ENCODE measurements at places on chromosomes 11 and 22.
A peak's percentile ranks its signal among the peaks of the same experiment; 100 is the strongest.

GRCh38 chr11:116774661-116775060, 1.9 kb upstream of the BUD13 start:
- no peak for DNase-seq

DNA sequence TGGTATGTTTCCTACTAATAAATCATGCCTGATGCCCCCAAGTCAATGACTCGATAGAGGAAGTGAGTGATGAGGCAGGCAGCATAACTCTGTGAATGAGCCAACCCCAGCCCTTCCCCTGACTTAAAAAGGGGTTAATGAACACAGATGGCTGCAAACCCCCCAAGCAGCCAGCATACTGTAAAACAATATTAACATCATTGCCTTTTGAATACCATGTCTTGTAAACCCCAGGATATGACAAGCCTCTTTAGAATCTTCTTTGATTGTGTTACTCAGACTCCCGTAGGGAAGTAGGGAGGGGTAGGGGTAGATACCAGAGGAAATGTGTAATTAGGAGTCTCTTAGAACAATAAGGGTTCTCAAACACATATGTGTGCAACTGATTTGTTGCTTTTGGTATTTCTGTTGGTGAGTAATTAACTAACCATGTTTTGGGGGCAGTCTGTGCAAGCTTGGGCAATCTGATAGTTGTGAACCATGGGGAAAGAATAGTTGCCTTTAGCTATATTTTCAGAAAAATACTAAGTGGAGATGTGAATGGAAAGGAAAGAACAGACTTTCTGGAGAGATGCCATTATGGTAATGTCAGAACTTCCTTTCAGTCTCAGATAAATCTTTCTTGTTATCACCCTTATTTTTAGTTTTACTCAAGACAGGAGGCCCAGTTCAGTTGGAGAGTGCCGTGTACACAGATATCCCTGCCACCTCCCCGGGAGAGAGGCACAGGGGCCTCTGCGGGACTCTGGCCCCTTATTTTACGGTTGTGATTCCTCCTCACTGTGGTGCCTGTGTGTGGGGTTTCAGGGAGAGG, 701.8 kb downstream of the NTM start:
- DNase-seq = peak; percentile 51

GRCh38 chr11:118152552-118153471, at the start of gene SCN4B:
Gene SCN4B (minus strand): TSS chr11:118152823. CDS start chr11:118152673, 150 bp downstream.
- no peak for DNase-seq

DNA sequence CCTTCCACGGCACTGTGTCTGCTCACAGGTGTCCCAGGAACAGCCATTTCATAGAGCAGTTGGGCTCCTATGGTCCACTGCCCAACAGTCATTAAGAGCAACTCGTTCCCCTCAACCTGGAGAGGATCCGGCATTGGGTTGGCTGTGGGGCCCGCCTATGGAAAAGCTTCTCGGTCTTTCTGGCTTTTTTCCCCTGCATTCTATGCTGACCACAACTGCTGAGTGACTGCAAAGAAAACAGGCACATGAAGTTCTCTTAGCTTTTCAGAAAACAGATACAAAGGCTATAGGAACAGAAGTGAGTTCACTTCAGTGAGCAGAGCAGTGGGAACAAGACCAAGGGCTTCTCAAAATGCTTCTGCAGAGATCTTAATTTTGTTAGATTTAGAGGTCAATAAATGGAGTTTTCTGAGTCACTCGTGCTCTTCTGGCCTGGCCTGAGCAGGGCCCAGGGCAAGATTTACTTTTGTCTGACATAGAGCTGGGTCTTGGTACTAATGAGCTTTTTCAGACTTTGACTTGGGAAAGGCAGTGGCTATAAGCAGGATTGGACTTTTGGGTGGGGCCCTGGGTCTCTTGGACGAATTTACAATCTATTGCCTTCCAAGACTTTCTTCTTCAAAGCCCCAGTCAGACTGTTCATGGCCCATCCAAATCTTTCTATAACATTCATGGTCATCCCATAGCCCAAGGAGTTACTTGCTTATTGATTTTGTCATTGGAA, 13.6 kb upstream of the APOL5 start:
- no peak for DNase-seq

DNA sequence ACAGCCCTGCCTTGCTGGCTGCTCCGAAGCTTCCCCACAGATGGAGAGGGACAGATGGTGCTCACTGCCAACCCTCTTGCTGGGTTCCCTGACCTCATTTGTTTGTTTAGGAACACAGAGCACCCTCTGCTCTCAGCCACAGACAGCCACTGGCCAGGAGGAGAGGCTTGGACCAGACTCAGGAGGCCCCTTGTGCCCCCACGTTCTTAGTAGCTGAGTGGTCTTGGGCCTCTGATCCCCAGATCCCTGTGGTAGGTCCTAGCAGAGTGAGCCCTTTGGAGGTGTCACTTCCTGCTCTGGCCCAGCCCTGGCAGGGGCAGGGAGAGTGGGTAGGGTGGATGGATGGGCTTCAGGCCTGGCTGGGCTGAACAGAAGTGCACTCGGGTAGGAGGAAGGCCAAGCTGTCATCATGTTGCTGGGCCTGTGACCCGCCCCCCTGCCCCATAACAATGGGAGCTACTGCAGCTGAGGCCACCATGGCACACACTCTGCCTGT, 84.0 kb downstream of the DHCR7 start:
- DNase-seq = no peak

GRCh38 chr11:4154503-4154902, 59.9 kb downstream of the RRM1 start:
- DNase-seq = no peak

GRCh38 chr11:95067039-95067840, 521 bp downstream of the SRSF8 start:
- DNase-seq = peak; percentile 33

- no peak for DNase-seq
These were observed 62.0 kb downstream of the PHF21B start for GRCh38 chr22:44947846-44948245.

DNA sequence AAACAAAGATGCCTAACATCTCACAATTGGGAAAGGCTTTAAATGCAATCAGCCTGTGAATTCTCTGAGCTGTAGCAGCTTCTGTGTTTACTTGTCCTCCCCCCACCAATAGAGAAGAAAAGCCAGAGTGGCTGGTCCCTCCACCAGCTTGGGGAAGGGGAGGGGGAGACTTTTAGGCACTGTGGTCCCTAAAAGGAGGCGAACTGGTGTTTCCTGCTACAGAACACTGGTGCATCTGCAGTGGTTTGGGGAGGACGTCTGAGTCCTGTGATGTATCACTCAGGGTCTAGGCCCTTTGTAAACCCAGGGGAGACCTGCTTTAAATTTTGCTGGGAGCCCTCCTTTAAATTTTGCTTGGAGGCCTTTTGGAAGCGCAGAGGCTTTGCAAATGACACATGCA, 16.9 kb downstream of the TNRC6B start:
- no peak for DNase-seq

DNA sequence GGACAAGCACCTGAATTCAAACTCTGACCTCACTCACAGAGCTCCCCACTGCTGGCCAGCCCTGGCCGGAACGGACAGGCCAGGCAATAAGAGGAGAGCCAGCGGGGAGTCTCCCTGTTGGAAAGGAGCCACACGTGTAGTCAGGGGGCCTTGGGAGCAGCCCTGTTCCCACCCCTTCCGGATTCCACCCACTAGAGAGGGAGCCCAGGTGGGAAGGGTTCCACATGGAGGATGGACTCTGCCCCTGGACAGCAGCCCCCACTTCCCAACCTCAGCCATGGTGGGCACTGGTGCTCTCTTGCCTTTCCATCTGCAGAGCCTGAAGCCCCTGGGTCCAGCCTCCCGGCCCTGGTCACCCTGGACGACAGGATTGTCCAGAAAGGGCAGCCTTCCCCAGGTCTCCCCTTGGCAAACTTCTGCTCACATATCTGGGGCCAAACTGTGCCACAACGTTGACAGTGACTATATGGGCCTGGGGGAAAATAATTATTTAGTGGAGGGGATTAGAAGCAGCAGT, 7.5 kb upstream of the APOBEC3A start:
- DNase-seq = no peak

- DNase-seq = no peak
These were observed 20.2 kb upstream of the RGL4 start for GRCh38 chr22:23670378-23671295.

DNA sequence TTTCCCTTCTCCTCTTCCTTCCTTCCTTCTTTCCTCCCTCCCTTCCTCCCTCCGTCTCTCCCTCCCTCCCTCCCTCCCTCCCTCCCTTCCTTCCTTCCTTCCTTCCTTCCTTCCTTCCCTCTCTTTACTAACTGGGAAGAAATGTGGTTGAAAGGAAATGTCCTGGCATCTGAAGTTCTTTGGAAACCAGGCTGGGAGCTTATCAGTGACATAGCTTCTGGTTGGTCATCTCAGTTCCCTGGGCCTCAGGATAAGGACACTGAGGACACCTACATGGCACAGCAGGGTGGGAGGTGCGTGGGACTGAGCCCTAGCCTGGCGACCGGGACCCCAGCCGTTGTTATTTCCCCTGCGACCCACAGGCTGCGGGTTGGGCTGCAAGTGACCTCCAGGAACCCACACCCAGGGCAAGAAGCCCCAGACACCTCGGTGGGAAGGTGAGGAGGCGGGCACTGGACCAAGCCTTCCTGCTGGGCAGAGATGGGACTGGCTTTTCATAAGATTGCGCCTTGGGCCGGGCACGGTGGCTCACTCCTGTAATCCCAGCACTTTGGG, 1486.5 kb downstream of the TBC1D22A start:
- DNase-seq = no peak

GRCh38 chr11:120547811-120548681, 36.5 kb downstream of the GRIK4 start:
- peak; percentile 69 for DNase-seq

GRCh38 chr22:29003975-29004646, 57.5 kb downstream of the C22orf31 start:
- DNase-seq = no peak

DNA sequence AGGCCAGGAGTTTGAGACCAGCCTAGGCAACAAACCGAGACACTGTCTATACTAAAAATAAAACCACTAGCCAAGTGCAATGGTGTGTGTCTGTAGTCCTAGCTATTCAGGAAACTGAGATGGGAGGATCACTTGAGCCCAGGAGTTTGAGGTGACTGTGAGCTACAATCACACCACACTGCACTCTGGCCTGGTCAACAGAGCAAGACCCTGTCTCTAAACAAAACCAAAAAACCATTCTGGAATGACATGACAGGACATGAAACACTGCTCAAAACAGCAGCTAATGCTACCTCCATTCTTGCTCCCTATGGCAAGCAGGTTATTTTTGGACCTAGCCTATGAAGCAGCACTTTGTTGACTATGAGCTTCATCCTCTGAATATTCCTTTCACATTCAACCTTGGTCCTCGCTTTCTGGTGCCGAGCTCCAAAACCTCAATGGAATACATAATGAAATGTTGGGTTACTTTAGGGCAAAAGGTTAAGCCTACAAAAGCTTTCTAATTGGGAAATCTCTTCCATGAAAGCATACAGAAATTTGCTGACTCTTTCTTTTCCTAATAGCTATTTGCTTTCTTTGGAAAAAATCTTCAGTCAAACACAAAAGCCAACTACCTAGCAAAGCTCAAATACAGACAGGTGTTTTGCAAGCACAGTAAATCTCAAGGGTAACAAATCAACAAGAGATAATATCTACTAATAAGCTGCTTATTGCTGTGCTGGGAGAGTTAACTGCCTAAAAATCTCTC, 21.1 kb downstream of the SIK3 start:
- DNase-seq = no peak

- DNase-seq = no peak
These were observed 898.2 kb upstream of the RAG2 start for GRCh38 chr11:37496201-37496600.

- no peak for DNase-seq
These were observed 97.3 kb downstream of the PDHX start for GRCh38 chr11:35013514-35014233.

GRCh38 chr11:31617246-31617645, 107.7 kb downstream of the ELP4 start:
- DNase-seq = no peak

DNA sequence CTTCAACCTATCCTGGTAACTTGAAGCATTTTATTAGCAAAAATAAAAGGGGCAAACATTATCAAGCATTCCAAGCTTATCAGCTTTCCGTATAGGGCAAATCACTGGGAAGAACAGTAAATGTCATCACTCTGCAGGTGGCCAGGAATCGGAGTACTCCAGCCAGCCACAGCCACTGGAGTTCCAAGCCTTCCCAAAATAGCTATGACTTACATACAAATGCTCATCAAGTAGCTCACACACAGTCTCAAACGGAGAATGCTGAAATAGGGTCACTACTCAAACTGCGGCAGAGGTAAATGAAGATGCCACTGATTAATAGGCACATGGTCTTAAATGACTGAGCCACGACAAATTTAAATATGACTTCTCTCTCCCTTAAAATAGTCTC, 2.1 kb downstream of the USP28 start:
- DNase-seq = no peak

DNA sequence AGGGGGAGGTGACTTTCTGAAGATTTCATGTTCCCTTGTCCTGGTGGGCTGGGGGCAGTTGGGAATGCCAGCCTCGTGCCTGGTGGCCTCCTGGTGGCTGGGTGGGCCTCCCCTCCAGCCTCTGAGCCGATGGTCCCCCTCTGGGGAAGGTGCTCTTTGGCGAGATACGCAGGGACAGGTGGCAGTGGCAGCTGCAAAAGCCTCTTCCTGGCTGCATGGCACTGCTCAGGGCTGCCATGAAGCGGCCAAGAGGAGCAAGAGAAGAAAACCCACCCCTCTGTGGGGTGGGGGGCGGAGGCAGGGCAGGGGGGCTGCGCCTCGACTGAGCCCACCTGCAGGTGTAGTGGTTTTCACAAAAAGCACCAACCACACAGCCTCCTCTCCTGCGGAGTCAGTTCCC, 61.8 kb upstream of the PHF21B start:
- DNase-seq = no peak

GRCh38 chr22:44225091-44225689, 44.5 kb downstream of the PARVG start:
- no peak for DNase-seq

- DNase-seq = no peak
These were observed 22.1 kb downstream of the SCUBE2 start for GRCh38 chr11:9069256-9069655.

- no peak for DNase-seq
These were observed 1.8 kb downstream of the CEND1 start for GRCh38 chr11:788009-788640.

DNA sequence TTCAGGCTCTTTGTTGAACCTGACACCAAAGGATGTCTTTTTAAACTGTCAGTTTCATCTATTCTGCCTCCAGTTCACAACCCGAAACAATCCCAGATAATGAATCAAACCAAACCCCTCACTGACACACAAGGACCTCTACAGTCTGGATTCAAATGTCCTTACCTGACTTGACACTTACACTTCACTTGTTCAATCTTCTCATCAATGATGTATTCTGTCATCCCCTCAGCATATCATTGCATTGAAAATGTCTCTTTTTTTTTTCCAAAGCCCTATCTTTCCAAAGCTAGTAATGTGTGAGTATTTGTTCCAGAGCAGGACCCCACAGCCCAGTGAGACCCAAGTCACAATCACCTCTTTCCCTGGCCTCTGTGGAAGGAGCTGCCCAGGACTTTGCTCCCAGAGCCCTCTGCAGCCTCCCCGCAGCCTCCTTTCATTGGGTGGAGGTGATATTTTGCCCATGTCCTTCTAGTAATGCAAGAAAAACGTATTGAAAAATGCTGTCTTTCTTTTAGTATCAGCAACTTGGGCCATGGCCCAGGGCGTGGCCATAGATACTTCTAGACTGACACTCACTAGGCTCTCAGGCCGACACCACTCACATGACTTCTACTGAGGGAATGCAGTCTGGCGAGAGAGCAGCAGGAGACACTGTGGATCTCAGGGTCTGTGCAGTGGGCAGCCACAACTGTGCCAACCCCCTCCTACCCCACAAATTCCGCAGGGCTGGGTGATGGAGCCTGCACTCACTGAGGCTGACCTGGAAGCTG, 18.2 kb downstream of the RFPL3 start:
- no peak for DNase-seq
